ENCODE measurements at places on chromosomes 12 and 14. TPM values are rescaled to one million over a fixed set of nuclear protein-coding genes. Genes with fewer than 3 reads are reported as not detected.

- DNase-seq, result no peak
Observed at GRCh38 chr14:74502236-74503019, 8.9 kb downstream of the ISCA2 start.

DNA sequence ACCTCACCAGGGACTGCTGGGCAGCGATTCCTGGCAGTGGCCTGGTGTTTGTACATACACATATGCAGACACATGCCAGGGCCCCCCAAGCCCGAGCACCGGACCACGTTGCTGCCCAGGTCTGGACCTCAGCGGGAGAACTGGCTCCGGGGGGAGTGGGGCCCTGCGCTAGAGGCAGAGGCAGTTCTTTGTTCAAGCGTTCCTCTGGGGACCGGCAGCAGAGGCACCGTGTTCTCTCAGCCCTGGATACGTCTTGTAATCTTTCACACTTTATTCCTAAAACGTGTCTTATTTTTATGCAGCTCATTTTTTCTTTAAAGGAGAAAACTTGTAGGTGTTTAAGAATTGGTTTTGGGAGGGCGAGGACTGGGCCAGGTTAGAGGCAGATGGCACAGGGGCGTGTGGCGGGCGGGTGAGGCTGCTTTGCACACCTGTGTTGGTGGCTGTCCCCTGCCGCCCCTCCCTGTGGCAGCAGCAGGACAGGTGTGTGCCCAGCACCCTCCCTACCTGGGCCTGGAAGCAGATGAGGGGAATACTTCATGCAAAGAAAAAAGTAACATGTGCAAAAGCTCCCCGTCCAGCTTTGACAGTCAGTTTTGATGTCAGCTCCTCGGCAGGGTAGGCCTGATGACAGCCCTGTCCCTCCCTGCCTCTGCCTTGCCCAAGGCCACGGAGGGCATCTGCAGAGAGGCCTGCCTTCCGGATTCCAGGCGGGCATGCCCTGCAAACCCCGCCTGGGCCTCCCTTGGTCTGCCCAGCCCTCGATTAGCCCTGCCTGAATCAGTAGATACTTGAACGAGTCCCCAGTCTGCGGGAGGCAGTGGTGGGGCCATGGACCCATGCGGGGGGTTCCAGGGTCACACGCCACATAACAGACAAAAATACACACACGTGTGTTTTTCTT is 7.0 kb upstream of the PUS1 start:
- no peak for DNase-seq

GRCh38 chr12:46366771-46367170 is 5.8 kb downstream of the SLC38A2 start:
- no peak for DNase-seq

- DNase-seq, result no peak
Observed at GRCh38 chr14:55781046-55781445, 201.0 kb downstream of the KTN1 start.

DNA sequence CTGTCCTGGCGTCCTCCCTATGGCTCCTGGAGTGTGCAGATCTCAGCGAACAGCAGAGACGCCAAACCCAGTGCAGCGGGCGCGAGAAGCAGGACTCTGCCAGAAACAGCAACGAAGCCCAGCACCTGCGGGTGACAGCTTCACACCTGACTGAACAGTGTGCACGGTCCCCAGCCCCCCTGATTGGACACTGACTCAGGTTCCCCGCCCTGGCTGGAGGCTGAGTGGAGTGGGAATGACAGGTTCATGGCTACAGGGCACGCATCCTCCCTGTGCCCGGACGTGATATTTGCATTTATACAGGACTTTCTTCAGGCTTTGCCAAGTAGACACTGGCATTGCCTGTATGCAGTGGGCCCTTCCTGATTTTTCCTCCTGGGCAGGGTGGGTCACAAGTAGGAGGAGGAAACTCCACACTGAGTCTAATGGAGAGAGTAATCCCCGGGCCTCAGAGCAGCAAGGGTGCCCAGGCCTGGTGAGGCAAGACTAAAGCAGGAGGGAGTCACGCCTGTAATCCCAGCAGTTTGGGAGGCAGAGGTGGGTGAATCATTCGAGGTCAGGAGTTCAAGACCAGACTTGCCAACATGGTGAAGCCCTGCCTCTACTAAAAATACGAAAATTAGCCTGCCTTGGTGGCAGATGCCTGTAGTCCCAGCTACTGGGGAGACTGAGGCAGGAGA is 71.6 kb downstream of the ASCL4 start:
- DNase-seq, result no peak

The PZP gene
- not detected for total RNA-seq

DNA sequence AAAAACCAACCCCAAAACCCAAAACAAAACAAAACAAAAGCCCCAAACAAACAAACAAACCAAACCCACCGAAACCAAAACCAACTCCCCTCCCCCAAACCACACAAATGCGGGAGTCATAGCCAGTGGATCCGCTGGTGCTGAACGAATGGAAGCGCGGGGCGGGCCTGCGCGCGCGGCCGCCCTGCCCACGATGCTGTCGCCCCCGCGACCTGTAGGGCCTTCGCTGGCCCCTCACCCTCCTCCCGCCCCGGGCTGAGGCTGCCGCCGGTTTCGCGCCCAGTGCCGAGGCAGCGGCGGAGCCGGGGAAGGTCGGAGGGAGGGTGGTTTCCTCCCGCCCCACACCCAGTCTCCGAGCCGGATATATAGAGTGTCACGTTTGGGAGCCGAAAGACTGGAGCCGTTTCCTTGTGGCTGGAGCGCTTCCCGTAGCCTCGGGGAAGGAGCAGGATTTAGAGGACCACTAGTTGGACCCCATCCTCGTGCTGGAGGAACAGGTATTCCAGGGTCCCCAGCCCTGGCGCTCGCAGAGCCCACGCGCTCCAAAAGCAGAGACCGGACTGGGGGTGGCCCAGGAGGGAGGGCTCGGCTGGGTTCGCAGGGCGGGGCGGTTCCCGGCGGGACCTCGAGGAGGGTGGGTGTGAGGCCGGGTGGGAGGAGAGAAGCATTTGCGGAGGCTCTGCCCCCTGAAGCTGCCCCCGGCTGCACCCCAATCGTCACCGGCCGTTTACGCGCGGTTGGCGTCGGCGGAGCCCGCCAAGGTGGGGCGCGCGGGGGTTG is at the start of gene FAR2:
Gene FAR2 (plus strand): TSS at position 368 of the 780 bp plus-strand sequence. CDS start 121,172 bp downstream, outside the sequence.
- no peak for DNase-seq

GRCh38 chr12:68771223-68771925 is 25.4 kb downstream of the SLC35E3 start:
- no peak for DNase-seq

The GYS2 gene
- not detected for total RNA-seq

DNA sequence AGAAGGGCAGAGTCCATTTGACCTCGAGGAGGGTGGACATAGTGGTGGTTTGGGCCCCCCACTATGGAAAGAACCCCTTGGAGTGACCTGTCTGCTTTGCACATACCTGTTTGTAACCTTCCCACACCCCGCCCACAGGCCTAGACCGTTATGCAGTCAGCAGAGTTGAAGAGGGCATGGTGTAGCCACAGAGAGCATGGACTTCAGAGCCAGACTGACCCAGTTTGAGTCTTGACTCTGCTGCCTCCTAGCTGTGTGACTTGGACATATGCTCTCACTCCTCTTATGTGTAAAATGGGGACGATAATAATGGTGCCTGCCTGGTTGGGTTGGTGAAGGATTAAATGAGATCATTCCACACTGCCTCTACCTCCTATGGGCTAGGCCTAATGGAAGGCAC is 40.9 kb upstream of the NOS1 start:
- DNase-seq, result no peak

DNA sequence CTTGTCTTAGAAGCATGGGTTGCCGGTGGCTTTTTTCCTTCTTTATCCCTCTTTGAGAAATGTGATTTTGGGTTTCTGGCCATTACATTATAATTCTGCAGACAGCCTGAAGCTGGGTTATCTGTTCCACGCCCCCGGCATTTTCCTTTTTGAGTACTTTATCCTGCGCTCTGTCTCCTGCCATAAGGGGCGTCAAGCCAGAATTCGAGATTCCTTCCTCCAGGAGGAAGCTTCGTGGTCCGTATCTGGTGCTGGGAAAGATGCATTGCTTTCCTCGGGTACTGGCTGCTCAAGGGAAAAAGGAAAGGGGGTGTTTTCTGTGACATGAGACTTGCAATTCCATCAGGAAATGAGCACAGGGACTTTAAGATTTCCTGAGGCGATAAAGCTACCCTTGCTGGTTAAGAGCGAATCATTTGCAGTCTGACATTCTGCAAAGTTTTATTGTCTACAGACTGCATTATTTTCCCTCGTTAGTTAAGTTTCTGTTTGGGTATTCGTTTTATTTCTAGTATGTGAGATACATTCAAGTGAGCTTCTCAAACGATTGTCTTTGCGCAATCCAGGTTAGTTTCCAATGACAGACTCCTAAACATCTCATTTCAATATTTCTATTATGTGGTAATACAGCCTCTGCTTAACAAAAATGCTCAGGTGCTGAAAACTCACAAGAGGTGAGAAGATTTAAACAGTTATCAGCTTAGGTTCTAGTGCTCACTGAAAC is 694 bp downstream of the AKAP5 start:
- DNase-seq, result no peak

The CLEC12A gene
- total RNA-seq, result not detected

DNA sequence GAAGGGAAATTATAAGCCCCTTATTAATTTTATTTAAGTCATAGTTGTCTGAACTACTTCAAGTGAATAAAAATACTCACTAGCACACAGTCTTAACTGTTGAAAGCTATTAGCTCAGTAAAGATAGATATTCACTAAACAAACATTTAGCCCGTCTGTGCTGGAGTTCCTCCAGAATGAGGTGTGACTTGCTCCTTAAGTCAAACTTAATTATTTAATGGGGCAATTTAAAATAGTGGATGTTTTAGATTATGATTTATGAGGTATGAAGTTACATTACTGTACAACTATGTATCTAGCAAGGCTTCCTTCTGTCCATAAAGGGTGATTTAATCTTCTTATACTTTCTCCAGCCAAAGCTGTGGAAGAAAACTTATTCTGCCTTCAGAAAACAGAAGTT is 414.0 kb upstream of the FLRT2 start:
- DNase-seq, result no peak

Data from HCT116 (cell line).